DND-41 (cell line): ENCODE measurements at places on chromosomes 5 and 9.

DNA sequence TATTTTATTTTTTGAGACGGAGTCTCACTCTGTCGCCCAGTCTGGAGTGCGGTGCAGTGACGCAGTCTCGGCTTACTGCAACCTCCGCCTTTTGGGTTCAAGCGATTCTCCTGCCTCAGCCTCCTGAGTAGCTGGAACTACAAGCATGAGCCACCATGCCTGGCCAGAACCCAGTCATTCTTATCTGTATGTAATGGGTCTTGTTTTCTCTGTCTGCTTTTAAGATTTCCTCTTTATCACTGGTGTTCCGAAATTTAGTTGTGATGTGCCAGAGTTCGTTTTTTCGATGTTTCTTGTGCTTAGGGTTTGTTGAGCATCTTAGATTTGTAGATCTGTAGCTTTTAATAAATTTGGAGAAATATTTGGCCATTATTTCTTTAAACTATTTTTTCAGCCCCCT, 19.2 kb downstream of the SLC25A25 start:
- DNase-seq = no peak

GRCh38 chr5:134949316-134949715, 18.4 kb upstream of the CATSPER3 start:
- DNase-seq = no peak

DNA sequence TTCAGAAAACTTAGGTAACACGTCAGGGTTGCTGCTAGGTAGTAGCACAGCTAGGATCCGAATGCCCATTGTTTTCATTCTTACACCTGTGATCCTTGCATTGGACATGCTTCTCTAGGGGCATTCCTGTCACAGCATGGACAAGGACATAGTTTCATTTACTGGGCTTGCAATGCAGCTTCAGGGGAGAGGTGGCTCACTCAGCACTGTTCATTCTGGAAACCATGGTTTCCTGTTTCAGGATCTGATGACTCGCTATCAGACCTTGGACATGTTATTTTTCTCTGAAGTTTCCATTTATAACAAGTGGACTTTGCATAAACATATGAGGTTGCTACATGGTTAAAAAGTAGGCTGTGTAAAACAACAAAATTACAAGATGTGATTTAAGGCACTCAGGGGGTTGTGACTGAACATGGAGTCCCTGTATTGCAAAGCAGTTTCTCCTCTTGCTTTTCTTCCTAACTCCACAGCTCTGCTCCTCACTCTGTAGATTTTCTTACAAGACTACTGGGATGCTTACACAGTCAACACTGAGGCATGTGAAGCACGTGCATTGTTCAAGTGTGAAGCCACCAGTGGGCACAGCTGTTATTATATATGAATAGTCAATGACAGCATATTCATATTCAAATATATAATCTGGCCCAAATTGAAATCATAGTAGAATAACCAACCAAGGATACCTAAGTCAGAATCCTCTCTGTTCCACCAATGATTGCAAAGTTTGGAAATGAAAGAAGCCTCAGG, 66.1 kb upstream of the STK32A start:
- no peak for DNase-seq

DNA sequence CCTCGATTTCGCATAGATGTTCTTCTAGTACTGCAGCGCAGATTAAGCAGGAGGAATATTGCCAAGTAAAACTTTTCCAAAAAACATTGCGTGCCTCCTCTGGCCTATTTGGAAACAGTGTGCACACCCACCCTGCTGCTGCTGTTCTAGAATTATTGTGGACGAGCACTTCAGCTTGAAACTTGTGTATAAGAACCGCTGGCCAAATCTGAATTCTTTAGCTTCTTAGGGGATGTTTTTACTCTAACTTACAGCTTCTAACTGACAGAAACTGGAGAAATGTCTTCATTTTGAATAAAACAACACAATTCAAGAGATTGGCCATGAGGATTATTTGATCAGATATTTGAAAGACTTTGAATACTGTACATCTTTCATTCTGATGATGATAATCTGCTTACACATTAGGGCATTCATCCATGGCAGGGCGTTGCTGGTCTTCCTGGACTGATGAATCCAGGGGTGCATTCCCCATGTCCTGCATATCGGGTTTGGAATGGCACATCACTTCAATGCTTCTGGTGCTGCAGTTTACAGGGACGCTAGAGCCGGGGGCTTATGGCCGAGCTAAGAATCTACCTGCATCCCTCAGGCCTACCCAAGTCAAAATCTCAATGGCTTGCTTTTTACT, 6.5 kb downstream of the ADAMTS16 start:
- no peak for DNase-seq

DNA sequence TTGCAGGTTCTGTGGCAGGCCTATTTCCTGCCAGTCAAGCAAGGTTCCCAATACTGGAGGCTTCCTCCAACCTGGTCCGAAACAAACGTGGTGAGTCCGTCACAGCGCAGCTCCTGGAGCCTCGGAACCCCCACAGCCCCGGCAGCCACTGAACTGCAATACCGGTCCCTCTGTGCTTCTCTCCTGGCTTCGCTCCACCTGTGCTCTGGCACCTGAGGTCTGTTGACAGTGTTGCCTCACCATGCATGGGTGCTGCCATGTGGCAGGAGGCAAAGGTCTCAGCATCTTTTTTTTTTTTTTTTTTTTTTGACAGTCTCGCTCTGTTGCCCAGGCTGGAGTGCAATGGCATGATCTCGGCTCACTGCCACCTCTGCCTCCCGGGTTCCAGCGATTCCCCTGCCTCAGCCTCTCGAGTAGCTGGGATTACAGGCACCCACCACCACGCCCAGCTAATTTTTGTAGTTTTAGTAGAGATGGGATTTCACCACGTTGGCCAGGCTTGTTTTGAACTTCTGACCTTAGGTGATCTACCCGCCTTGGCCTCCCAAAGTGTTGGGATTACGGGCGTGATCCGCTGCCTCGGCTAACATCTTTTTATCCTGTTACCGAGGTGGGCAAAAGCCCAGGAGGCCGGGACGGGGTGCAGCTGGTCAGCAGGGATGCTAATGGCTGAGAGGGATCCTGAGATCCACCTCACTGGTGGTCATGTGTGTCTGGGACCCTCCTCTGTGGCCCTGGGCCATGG, 57.1 kb upstream of the RNU6ATAC start:
- no peak for DNase-seq

DNA sequence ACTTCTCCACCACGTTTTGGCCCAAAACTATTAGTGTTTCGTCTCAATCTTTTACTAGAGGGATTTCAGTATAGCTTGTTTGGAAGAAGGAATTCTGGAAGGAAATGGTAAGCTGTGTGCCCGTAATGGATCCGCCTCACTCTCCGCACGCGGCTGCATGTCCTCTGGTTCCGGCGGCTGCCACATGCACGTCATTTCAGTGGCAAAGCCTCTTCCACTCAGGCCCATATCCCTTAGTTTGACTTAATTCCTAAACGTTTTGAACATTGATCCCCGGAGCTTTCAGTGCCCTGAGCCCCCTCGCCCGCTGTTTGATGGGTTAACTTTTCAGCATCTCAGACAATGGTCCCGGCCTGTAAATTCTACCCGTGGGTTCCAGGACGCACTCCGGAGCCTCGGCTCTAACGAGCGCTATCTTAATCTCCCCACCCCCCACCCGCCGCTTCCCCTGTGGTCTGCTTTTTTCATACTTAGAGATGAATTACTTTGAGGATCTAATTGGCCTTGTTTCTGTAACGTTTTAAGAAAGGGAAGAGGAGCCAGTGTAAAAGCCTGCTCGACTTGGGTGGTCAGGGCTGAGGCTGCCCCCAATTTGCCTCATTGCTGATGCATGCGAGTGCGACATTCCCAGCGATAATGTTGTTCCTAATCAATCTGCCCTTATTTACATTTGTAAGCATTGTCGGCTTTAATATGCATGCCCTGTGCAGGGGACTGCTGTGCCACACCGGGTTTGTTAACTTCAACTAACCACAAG, 4.6 kb downstream of the PTCH1 start:
- no peak for DNase-seq

DNA sequence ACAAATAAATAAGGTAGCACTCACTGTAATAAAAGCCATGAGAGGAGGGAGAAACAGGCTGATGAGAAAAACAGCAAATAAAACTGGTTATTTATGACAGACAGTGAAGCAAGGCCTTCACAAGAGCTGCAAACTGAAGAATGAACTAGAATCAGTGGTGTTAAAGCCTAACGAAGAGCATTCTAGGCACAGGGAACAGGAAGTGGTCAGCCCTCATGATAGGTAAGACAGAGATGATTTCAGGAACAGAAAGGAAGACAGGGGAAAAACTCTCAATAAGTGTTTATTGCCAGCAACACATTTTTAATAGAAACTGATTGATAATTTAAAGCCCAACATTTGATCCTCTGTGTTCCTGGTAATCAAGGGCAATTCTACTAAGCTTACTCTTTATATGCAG, 124.5 kb downstream of the EDIL3 start:
- no peak for DNase-seq

DNA sequence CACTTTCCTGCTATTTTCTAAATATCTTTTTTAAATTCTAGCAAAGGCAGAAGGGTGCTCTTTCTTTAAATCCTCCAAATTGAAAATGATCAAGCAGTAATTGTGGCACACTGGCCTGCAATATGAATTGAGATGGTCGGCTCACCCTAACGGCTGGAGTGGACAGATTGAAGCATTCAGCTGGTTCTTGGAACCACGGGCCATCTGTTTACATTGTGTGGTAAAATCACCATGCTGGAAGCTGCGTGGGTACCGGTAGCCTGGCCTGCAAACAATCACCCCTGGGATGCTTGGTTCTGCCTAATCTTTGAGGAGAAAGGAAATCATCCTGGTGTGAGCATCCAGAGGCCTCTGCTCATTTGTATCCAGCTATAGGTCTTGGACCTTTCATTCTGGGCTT, 289.3 kb downstream of the ZNF608 start:
- no peak for DNase-seq

GRCh38 chr9:71746758-71747125, 21.6 kb downstream of the CEMIP2 start:
- no peak for DNase-seq

DNA sequence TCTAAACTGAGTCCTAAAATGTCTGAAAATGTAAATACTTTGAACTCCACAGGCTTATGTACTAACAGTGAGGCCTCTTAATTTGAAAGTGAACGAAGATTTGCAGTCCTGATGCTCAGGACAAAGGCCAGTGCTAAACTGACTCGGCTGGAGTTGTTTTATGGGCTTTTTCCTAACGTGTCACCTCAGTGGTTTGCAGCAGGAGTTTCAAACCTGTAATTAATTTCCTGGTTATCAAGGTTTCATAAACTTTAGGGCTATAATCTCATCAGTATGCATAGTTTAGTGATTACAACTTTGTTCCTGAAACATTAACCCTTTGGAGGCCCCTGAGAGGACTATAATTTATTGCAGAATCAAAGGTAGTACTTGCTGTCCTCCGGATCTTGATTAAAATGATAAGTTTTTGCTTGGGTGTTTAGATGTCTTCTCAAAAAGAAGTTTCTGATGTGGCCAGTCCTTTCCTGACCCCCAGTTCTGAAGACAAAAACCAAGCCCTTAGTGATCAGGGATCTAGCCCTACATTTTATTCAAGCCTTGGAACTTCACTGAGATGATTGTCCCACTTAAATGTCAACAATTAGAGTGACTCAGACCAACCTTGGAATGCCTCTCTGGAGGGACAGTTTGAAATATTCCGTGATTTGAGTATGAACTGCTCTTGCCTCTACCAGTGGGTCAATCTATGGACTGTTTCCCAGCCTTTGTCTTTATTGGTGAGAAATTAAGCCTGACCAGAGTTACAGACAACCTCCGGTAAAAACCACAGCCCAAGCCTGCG, 11.1 kb upstream of the S100Z start:
- no peak for DNase-seq

DNA sequence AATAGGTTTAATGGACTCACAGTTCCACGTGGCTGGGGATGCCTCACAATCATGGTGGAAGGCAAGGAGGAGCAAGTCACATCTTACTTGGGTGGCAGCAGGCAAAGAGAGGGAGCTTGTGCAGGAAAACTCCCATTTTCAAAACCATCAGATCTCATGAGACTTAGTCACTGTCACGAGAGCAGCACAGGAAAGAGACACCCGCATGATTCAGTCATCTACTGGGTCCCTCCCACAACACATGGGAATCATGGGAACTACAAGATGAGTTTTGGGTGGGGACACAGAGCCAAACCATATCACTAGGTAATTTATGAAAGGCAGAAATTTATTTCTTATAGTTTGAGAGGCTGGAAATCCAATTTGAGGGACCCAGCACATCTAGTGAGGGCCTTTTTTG, 40.0 kb downstream of the MTREX start:
- no peak for DNase-seq

DNA sequence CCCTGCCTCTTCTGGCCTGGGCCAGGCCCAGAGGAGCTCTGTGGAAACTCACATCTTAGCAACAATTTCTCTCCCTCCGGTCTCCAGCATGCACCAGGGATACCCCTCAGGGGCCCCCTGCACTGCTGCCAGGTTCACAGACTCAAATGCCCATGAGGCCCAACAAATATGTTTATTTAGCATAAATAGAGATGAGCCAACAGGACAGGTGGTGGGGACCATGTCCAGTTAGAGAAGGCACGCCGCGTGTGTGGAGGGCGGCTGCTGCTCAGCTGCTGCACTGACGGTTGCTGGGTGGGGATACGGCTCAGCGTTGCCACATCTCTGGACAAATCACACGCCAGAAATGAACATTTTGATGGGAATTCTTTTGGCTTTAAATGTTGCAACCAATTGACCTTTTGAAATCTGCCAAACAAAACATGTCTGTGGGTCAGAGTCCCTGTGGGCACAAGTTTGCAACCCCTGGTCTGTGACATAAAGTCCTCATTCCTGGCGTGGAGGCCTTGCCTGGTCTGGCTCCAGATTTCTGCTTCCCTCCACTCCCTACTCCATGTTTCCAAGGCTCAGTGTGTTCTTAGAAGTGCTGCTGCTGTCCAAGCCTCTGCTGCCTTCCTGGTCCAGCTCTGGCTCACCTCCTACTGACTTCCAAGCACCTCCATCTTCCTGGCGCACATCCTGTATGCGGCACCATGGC, 88.9 kb downstream of the AMBP start:
- DNase-seq = no peak

DNA sequence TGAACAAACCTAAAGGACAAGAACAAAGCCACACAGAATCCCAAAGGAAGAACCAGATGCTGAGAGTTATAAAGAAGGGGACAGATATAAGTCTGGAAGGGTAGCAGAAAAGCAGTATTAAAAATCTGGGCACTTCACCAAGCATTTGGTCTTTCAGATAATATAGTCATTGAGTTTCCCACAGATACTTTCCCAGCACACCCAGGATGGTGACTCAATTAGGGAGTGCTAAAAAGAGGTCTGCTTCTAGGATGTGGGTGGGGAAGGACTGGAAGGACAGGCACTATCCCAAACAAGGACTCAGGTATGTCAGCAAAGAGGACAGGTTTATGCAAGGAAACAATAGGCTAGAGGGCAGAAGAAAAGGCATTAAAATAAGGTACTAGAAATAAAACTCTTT, 59.3 kb downstream of the DIAPH1 start:
- DNase-seq = no peak

GRCh38 chr9:33437205-33437604, 10.2 kb downstream of the AQP3 start:
- no peak for DNase-seq

GRCh38 chr5:129905473-129906176, 1.4 kb downstream of the CHSY3 start:
- no peak for DNase-seq

GRCh38 chr9:74497748-74498620, 849 bp downstream of the RORB start:
- DNase-seq = peak; percentile 63
